ENCODE measurements at places on chromosomes 7 and 10.

DNA sequence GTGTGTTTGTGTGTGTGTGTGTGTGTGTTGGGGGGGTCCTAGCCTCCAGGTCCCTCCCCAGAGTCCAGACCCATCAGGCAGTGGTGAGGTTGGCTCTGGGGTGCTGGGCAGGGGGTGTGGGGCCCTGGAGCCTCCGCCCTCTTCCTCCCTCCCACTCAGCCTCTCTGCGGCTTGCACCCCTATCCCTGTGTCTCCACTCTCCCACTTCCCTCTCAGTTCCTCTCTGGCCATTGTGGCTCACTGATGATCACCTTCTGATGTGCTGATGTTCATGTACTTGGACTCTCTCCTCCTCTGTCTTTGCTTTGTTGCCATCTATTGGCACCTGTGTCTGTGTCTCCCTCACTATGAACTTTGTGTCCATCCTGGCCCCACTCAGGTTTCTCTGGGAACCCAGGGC is 298.7 kb downstream of the ZEB1 start:
- DNase-seq = no peak

- DNase-seq = no peak
Measured at GRCh38 chr7:64045301-64046040, at the start of gene ZNF727. ZNF727 (plus strand) TSS chr7:64045434; CDS start chr7:64045622, 188 bp downstream.

DNA sequence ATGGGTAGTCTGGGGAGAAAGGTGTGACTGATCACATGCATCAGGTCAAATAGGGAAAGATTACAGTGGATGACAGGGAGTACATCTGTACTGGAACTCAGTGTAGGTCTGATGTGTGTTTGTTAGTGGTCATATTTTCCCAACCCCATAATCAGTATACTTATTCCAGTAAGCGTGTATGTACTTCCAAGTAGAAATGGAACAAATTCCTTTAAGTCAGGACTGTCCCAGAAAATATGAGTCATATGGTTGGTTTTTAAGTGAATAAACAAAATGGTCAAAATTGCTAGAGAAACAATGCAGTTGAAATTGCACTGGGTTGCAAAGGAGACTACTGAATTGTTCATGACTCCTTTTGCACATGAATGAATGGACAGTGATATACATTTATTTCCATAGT is 118.8 kb upstream of the MYO3A start:
- no peak for DNase-seq

GRCh38 chr10:73244866-73245477 is 2.1 kb downstream of the DNAJC9 start:
- no peak for DNase-seq

DNA sequence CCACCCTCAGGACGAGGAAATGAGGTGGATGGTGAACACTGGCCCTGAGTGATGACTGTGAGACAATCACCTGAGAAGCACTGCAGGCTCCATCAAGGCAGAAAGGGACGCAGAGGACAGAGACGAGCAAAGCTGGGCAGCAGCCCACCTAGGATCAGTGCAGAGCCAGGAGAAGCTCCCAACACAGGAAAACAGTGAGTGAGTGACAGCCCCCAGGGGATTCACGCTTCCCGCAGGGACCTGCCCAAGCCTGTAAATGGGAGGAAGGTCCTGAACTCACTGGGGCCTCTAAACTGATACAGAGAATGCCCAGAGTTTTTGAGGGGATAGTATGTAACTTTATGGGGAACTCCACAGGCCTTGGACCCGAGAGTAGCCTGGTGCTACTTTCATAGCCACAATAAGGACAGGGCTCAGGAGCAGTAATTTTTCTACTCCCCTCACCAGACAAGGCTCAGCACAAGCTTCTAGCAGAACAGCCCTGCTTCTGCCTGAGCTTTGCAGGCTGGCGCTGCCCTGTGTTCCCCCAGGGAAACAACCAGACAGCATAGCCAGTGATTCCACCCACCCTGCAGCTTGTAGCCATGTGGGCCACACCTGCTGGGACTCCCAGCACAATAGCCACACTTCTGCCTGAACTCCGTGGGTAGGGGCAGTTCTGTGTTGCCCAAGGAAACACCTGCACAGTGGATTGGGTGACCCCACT is 708.4 kb downstream of the POM121L12 start:
- DNase-seq = no peak
